Upper lobe of right lung (tissue), 1 donor: ENCODE measurements at places on chromosomes 1 and 21. TPM values are rescaled to one million over a fixed set of nuclear protein-coding genes. Genes with fewer than 3 reads are reported as not detected.

Gene IQCC
- 1.2 TPM for total RNA-seq

GRCh38 chr1:225425201-225425786, 2.5 kb downstream of the LBR start:
- no peak for DNase-seq

- DNase-seq = no peak
These were observed 57.7 kb upstream of the PDE4B start for GRCh38 chr1:65734979-65735378.

- DNase-seq = no peak
These were observed 473.5 kb downstream of the PTPRC start for GRCh38 chr1:199112365-199112764.

Gene PLEKHA6
- 7.1 TPM for total RNA-seq

- DNase-seq = no peak
These were observed 3.0 kb upstream of the TNFRSF4 start for GRCh38 chr1:1216770-1217620.

Gene SELP
- total RNA-seq = 61.5 TPM

Gene FAM229A
- total RNA-seq = 9.3 TPM

GRCh38 chr21:39852021-39852721, 15.1 kb upstream of the PCP4 start:
- DNase-seq = no peak

DNA sequence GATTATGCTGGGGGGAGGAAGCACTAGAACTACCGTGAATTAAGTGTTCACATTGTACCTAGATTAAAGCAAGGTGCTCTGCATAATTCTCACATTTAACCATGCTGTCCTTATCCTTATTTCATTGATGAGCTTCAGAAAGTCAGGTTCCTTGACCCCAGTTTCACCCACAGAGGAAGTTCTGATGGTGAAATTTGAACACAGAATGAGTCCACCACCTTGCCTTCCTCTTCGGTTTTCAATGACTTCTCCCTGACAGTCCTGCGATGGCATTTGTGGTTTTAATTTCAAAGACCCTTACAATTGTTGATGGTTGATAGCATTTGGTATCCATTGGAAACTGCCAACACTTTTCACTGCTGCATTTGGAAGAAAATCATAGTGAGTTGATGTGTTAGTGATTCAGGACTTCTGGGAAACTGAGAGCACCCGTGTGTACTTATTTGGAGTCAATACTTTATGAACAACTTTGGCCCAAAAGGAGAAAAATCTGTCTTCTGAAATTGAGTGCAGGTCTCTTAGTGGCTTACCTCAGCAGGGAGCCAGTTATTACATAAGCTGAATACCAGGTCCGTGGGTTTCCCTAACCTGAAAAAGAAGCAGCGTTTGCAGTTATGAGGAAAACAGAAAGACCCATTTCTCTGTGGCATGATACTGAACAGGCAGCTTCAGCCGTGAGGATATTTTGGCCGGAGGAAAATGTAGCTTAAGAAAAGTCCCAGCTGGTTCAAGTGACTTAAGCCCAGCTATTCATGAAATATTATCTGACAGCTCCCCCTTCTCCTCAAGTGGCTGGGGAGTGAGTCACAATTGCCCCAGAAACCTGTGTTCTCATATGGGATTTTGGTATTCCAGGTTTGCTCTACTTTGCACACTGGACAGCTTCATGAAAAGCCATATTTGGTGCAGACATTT, 47.5 kb downstream of the ROR1 start:
- DNase-seq = no peak

GRCh38 chr1:15184436-15185241, 31.1 kb downstream of the TMEM51 start:
- no peak for DNase-seq

Gene MROH7
- total RNA-seq = 3.6 TPM

DNA sequence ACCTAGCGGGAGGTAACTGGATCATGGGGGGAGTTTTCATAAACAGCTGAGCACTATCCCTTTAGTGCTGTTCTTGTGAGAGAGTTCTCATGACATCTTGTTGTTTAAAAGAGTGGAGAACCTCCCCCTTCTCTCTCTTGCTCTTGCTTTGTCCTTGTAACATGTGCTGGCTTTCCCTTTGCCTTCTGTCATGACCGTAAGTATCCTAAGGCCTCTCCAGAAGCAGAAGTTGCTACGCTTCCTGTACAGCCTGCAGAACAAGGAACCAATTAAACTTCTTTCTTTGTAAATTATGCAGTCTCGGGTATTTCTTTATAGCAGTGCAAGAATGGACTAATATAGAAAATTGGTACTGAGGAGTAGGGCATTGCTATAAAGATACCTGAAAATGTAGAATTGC, 515.6 kb downstream of the NEGR1 start:
- no peak for DNase-seq

Gene BRINP2
- total RNA-seq = not detected

- no peak for DNase-seq
These were observed 114.4 kb downstream of the KCNT2 start for GRCh38 chr1:196493881-196494280.

Gene OR6N1
- 2.3 TPM for total RNA-seq
